ENCODE measurements at places on chromosomes 2 and 18.

DNA sequence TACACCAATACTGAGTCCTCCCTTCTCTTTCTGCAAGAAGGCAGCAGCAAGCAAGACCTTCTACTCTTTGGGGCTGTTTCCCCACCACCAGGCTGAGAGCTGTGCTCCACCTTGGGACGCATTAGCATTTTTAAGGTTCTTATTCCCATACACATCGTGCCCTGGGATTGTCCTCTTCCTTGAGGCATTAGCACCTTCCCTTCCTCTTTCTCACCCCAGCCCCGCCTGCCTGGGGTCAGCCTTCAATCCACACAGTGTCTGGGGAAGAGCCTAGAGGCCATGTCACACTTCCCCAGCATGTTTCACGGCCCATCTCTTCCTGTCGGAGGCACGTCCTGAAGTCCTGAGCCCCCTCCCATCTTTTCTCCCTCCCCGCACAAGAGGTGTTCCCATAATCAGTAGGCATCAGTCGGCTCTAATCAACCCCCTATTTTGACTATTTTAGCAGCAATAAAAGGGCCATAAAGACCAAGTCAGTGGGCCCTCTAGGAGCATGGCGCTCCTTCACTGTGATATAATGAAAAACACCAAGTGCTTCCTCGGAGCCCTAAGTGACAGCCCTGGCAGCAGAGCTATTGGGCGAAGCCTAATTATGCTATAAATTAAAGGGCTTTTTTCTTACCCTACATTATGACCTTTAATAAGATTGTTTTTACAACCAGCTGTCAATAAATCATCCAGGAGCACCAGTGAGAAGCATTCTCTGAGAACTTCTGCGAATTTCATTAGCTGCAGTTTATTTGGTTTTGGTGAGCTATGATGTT is 55.0 kb upstream of the PKDCC start:
- DNase-seq, result no peak

- no peak for DNase-seq
Measured at GRCh38 chr2:203751685-203752271, 45.3 kb downstream of the CD28 start.

- no peak for DNase-seq
Measured at GRCh38 chr2:134778372-134778771, 59.6 kb upstream of the TMEM163 start.

DNA sequence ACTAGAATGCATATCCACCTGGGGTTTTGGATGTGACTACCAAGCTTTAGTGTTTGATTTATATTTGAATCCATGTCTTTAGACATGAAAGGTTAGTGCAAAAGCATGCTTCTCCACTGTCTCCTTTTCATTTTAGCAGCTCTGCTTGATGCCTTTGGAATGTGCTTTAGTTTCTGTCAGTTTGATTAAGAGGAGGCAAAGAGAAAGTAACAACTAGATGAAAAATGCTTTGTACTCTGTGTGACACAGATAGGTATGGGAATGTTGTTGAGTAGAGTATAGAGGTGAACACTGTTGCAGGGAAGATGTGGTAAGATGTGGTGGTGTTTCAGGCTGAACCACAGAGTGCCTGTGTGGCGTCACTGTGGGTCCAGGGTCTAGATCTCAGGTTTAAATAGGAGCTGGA is 19.8 kb downstream of the PIK3C3 start:
- DNase-seq, result no peak

DNA sequence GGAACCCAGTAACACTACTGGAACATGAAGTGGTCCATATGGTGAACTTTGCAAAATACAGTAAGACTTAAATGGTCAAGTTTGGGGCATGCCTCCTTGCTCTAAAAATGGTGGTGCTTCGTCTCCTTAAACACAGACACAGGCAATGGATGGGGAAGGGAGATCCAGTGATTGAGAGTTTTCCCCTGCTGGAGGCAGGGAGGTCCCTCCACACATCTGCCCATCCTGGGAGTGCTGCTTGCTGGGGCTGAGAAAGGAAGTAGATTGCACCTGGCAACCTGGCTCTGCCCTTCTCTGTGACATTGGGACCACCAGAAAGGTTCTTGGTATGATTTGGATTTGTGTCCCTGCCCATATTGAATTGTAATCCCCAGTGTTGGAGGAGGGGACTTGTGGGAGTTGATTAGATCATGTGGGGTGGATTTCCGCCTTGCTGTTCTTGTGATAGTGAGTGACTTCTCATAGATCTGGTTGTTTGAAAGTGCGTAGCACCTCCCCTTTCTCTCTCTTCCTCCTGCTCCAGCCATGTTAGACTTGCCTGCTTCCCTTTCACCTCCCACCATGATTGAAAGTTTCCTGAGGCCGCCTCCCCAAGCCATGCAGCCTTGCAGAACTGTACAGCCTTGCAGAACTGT is 35.4 kb upstream of the SKOR2 start:
- no peak for DNase-seq

DNA sequence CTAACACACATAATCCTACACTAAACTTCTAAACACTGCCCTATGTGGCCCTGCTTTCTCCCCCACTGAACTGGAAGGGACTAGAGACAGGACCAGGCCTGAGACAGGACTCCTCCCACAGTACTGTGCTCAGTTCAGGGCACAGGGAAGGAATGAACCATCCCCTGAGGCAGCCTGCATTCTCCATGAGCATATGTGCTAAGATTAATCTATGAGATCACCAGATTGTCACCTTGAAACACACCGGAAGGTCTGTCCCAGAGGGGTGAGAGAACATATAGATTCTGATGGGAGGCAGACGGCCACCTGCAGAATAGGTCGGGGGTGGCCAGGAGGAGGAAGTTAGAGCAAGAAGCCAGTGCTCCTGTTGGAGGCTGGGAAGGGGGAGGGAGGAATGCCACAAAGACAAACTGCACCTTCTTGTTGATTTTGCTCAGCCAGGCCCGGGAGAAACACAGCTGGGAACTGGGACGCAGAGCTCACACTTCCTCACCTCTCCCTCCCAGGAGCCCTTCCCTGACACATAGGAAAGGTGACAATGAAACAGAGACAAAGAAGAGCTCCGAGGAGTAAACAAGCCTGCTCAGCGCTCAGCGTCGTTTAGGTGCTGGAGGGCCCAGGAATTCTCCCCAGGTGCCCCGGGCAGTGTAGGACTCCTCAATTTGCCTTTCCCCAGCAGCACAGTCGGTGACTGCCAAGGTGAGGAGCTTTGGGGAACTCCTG is 52.1 kb downstream of the ZBTB7C start:
- DNase-seq, result peak; percentile 55

DNA sequence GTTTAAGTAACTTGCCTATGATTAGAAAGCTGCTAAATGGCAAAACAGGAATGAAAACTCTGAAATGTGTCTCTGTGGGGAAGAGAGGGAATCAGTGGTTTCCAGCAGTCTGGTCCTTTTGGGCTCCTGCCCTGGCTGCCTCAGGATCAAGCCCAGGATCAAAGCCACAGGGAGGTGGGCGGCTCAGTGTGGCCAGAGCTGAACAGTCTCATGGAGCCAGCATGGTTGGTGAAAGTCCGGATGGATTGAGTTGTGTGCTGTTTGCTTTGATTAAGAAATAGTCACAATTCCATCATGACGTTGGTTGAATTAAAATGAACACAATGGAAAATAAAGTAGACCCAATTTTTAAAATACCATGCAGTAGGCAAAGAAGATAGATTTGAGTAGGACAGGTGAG is 344.2 kb downstream of the LPIN1 start:
- no peak for DNase-seq

DNA sequence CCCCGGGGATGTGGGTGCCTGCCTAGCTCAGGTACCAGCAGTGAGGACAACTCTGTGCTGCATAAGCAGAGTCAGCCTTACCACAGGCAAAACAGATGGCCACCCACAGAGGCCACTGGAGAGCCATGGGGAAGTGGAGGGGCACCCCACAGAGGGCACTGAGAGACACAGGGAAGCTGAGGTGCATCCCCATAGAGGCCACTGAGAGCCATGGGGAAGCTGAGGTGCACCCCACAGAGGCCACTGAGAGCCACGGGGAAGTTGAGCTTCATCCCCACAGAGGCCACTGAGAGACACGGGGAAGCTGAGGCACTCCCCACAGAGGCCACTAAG is 134.1 kb upstream of the EPAS1 start:
- no peak for DNase-seq

- no peak for DNase-seq
Measured at GRCh38 chr2:193965263-193965662, 1691.8 kb upstream of the SLC39A10 start.

DNA sequence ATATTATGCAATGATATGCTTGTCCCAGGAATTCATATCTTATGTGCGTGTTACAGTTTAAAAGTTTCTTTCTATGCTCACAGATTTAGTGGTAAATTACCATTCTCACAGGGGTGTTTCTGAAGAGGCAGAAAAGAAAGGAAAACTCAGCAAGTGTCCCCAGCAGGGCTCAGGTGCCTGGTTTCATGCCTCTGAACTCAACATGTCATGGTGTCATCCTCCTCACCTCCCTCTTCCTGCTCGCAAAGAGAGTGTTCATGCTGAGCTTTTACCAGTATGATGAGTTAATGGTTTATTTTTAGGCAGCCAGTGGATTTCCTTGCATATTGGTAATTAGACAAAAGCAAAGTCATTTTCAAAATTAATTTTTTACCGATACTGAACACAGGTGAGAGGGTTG is 492.9 kb upstream of the ZEB2 start:
- peak; percentile 7 for DNase-seq

DNA sequence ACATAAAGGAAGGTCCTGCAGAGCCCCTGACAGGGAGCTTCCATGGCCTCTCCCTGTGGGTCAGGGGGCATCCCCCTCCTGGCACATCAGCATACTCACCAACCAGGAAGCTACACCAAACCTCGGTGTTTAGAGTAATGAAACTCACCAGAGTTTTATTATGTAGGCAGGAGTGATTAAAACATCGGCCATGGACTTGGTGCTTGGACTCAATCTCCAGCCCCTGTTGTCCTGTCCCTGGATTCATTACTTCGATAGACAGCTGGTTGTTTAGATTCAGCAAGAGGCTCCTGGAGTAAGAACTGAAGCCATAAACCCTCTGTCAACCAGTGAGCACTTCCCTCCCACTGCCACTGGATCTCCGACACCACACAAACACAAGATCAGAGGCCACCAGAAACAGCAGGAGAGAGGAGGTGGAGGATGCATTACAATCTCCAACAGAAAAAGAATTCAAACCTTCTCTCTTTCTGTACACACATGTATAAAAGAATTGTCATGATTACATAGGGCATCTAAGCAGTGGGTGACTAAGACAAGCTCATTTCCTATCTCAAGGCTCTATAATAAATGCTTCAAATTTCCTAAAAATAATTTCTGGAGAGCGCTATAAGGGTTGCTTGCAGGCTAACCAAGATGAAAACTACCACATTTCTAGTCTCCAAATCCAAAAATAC is 27.2 kb downstream of the TBC1D8 start:
- no peak for DNase-seq

DNA sequence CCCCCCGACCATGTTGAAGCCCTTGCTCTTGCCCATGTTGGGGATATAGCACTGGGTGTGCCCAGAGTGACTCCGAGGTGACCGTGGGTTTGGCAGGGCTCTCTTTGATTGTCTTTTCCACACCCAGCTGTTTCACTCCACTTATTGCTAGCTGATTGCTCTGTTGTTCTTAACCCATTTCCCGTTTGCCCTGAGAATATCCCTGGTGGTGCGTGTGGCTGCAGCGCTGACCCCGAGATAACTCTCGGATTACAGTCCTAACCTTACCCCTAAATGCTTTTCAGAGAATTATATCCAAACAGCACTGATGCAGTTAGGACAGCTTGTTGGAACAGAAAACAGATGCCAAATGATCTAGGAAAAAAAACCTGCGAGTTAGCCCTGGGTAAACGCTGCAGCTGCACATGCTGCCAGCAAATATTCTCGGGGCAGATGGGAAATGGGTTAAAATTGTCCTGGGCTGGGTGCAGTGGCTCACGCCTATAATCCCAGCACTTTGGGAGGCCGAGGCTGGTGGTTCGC is 34.3 kb upstream of the SNORC start:
- no peak for DNase-seq

- DNase-seq, result peak; percentile 78
Measured at GRCh38 chr2:45649858-45650811, 1.3 kb upstream of the PRKCE start.

- DNase-seq, result no peak
Measured at GRCh38 chr18:80191907-80192652, 55.2 kb downstream of the PARD6G start.

DNA sequence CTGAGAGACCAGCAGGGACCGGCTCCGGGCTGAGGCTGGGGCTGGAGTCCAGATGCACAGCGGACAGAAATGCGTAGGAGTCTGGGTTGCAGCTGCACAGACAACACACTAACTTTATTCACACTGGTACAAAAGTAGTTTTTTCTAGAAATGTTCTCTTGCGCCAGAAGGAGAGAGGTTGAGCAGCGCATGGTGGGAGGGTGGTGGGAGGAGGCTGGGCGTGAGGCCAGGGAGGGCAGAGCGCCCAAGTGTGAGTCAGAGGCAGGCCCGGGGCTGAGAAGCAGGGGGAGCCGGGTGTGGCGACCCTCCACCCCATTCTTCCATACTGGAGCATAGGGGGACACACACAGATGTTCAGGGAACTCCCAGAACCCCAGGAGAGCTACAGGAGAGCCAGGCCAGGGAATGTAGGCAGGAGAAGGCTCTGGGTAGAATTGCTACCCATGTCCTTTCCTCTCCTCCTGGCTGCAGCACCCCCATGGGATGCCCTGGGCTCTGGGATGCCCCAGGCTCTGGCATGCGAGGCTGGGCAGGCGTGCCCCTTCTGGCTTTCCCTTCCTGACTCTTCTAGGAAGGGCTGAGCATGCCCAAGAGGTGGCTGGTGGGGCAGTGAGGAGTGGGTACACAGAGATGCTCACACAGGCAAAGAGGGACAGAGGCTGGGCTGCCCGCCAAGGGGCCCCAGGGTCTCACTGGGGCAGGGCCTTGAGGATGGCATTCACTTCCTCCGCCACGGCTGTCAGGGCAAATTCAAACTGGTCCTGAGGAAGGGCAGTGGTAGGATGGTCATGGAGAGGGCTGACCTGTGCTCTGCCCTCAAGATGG is 10.6 kb downstream of the DNAJB2 start:
- DNase-seq, result peak; percentile 11

GRCh38 chr2:41457026-41457425 is 590.8 kb upstream of the PKDCC start:
- no peak for DNase-seq

- peak; percentile 70 for DNase-seq
Measured at GRCh38 chr2:141911485-141912066, 219.2 kb downstream of the LRP1B start.

GRCh38 chr18:30485078-30485477 is 557.5 kb downstream of the DSC3 start:
- no peak for DNase-seq

- peak; percentile 70 for DNase-seq
Measured at GRCh38 chr2:70128005-70128404, 40.7 kb downstream of the PCBP1 start.

DNA sequence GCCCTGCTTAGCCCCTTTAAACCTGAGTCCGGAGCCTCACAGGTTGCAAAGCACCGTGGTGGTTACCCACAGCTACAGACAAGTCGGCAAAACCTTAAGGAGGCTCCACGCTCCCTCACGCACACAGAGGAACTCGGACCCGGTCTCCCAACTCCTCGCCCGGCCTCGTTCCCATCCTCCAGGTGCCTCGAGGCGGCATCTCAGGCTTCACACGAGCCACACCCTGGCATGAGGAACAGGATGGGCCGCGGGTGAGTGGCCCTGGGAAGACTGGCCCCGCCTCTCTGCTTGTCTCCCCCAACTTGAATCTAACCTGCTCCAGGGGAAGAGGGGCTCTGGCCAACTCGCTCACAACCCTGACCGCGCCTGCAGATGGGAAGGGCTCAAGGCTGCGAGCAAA is 97.4 kb downstream of the EIPR1 start:
- no peak for DNase-seq

GRCh38 chr2:113075030-113075429 is 7.3 kb downstream of the IL1F10 start:
- peak; percentile 34 for DNase-seq
